ENCODE measurements at places on chromosomes 7 and 10. TPM values are rescaled to one million over a fixed set of nuclear protein-coding genes. Genes with fewer than 3 reads are reported as not detected.
A peak's percentile ranks its signal among the peaks of the same experiment; 100 is the strongest.

GRCh38 chr7:154569916-154570315, 433.0 kb downstream of the PAXIP1 start:
- DNase-seq, result no peak

The R3HCC1L gene
- 10.3 TPM for total RNA-seq

- DNase-seq, result no peak
These were observed 23.3 kb downstream of the AVL9 start for GRCh38 chr7:32518534-32519140.

The PAPSS2 gene
- total RNA-seq, result 5.6 TPM

The MYL10 gene
- total RNA-seq, result not detected

GRCh38 chr10:101629837-101630632, 41.9 kb downstream of the DPCD start:
- DNase-seq, result peak; percentile 37

GRCh38 chr7:152674860-152675758, 832 bp downstream of the XRCC2 start:
- DNase-seq, result no peak

The CNNM1 gene
- not detected for total RNA-seq
